Esophagus squamous epithelium (tissue), 5 donors: ENCODE measurements at places on chromosomes 11 and 22.

DNA sequence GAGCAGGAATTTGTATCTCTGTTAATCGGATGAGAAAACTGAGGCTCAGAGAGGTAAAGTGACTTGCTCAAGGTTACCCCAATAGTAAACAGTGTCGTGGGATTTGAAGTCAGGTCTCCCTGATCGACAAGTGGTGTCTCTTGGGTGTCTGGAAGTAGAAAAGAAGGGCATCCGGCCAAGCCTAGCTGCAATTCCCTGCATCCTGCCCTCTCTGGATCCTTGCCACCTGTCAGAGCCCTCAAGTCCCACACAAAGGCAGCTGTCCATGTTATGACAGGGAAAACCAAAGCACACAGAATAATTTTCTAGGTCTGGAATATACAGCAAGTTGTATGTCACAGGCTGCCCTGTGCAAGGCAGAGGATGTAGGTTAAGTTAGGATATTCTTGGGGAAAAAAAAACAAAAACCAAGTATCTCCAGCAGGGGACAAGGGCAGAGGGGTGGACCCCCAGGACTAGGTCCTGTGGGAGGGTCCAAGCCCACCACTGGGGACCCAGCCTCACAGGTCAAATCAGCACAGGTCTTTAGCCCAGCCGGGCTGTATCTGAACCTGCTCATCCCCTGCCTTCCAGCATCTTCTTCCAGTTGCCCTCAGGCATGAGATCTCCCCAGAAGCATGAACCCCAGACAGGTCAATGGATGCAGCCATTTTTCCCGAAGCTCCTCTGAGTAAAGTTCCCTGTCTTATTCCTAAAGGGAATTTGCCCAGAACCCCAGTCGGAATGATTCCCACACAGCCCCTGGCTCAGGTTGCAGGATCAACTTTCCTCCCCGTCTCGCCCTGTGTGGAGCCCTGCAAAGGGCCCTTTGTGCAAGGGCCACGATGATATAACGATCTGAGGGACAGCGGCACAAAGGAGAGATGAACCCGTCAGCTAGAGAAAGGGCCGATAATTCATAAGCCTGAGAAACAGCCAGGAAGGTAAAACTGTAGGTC, 15.0 kb downstream of the USH1C start:
- DNase-seq = no peak

- no peak for DNase-seq
Observed at GRCh38 chr22:50071432-50072166, 13.5 kb upstream of the TTLL8 start.

GRCh38 chr11:134052395-134052987, 16.4 kb upstream of the JAM3 start:
- DNase-seq = no peak

DNA sequence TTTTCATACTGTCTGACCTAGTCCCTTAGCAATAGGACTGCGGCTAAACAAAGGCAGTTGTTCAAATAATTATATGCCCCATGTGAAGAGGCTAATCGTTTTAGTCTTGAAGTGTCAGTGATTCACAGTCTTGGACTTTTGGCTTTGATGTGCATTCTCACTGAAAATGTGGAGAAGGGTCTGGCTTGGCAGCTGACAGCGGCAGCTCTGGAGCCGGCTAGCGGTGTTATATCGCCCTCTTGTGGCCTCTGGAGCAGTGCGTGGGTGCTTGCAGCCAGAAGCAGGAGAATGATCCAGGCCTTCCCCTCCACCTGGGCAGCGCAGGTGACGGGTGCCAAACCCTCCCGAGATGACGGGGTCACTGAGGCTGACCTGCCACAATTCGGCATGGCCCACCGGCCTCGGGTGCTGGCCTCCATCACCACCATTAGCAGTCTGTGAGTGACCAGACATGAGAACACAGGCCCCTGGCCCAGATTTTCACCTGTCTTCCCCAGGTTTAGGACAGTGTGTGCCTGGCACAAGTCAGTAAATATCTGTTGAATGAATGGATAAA, 90.3 kb upstream of the PITPNB start:
- DNase-seq = no peak

GRCh38 chr11:2519862-2520735, 75.3 kb downstream of the KCNQ1 start:
- DNase-seq = no peak

GRCh38 chr11:30426781-30427180, 103.9 kb downstream of the ARL14EP start:
- DNase-seq = no peak

DNA sequence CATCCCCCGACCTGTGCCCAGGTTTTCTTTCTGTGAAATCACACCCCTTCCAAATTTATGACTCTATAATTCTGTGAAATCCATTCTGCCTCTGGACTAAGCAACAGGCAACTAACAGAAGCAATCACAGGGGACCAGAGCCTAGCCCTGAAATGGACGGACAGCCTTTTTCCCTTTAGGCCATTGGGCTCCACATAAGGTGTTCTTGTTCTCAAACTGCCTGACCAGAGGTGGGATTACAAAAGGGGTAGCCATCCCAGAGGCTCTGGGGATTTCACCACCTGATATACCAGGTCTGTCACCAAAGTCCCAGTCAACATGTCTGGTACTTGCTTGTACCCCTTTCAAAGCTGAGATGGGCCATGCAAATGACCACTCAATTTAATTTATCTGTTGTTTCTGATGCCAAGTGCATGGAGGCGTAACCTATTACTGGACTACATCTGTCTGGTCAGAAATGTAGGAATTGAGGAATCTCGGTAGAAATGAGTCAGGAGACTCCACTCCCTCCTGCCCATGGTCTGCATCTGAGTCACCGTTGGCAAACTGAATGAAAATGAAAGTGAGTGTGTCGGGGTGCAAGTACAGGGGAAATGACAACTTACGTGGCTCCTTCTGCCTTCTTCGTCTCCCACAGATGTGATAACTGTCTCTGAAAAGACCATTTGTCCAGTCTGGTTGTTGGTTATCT, 10.2 kb downstream of the DKK3 start:
- DNase-seq = no peak

- no peak for DNase-seq
Observed at GRCh38 chr11:75105462-75105925, 8.8 kb upstream of the OR2AT4 start.

- no peak for DNase-seq
Observed at GRCh38 chr11:6249770-6250555, 9.7 kb upstream of the CCKBR start.
